ENCODE measurements at places on chromosomes 1 and 21.

DNA sequence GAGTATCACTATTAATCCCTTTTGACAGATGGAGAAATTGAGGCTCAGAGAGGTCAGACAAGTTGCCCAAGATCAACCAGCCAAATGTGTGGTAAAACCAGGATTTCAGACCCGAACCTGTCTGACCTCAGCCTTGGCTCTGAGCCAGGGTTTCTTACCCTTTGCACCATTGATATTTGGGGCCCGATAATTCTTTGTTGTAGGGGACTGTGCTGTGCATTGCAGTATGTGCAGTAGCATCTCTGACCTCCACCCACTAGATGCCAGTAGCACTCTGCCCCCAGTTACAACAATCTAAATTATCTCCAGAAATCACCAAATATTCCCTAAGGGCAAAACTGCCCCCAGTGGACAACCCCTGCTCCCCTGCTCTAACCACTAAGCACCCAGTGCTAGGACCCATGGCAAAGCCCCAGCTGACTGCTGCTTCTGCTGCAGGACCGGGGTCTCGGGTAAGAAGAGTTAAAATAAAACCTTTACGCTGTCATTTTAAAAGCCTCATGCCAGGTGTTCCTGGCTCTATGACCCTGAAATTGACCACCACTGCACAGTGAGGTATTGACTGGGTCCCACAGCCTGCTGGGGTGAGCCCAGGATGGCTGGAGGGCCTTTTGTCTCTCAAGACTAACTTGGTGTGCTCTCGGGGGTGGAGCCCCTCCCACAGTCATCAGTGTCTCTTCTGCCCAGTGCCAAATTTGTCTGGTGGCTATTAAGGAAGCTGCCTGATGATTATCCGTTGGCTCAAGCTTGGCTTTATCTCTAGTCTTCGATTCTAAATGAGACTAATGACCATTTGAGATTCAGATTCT lies 5.6 kb upstream of the MAN1C1 start:
- DNase-seq = no peak

GRCh38 chr1:170604065-170604464 lies 59.9 kb upstream of the PRRX1 start:
- no peak for DNase-seq

GRCh38 chr1:115445090-115445489 lies 107.0 kb upstream of the NGF start:
- no peak for DNase-seq

GRCh38 chr21:43681650-43682049 lies 22.3 kb downstream of the RRP1B start:
- DNase-seq = no peak

DNA sequence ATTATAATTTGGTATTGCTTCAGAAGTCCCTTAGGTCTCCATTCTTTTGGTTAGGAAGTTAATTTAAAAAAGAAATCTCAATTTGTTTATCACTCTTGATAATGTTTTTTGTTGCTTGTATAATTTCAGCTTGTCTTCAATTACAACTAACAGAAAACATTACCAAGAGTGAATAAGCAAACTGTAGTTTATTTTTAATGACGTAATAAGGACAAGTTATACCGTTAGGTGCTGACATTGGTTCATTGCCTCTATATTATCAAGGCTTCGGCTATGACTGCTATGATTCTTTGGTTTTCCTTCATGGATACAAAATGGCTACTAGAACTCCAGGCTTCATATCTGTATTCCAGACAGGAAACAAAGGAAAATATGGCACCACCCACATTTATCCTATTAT lies 220.6 kb downstream of the PTGER3 start:
- no peak for DNase-seq

GRCh38 chr21:34670220-34670961 lies 1.6 kb downstream of the CLIC6 start:
- no peak for DNase-seq

GRCh38 chr1:171784784-171785183 lies 3.3 kb downstream of the METTL13 start:
- DNase-seq = no peak

- DNase-seq = no peak
These were observed 286.2 kb upstream of the POU3F1 start for GRCh38 chr1:38332649-38333310.

DNA sequence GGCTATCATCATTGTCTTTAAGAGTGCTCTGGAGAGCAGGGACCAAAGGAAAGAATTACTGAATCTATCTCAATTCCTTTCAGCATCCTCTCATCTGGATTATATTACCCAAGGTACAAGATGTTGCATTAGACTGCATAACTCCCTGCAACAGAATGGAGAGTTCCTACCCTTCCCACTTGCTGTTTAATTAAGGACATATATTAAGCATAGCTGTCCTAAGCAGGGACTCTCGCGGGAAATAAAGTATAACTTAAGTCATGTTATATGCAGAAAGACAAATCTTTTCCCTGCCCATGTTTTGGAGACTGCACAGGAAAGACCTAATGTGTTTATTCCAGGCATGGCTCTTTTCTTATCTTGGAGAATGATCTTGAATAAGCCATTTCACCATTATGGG lies 6.8 kb upstream of the JAM2 start:
- no peak for DNase-seq

- no peak for DNase-seq
These were observed 87.5 kb downstream of the FGGY start for GRCh38 chr1:59384443-59384842.

DNA sequence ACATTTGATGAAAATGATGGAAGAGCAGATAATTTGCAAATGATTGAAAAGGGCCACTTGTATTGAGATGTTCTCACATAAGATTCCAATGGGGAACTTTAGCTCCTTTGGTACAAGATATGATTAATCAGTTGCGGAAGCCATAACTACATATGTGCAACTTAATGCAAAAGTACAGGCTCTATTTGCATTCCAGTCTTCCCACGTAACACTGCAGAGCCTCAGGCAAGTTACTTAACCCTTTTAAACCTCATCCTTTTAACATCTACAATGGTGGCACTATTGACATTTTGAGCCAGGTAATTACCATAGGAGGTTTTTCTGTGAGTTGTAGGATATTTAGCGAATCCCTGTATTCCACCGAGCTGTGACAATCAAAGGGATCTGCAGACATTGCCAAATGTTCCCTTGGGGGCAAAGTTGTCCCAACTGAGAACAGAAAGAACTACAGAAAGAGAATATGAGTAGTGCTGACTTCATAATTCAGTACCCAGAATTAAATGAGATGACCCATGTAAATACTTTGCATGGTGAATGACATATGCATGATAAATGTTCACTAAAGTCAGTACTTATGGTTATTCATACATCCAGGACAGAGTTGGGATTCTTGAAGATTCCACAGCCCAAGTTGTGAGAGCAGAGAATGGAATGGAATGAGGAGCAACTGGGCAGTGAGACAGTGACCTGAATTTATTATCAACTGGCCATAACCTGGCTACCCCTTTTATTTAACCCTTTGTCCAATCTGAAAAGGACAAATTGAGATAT lies 62.6 kb downstream of the SPAG17 start:
- DNase-seq = no peak

DNA sequence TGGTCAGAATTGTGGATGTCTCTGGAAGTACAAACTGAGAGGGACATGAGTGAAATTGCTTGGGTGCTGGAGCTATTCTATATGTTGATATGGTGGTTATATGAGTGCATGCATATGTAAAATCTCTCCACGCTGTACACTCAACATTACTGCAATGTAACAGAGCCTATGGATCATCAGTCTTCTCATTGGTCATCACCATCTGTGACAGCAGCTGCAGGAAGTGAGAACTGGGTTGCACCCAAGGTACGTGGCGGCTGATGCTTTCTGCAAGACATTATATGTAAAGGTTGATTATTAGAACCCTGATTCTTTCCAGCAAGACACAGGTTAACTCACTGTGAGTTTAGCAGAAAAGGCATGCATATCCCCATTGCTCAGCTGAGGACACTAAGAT lies 387.1 kb downstream of the OMA1 start:
- no peak for DNase-seq

GRCh38 chr1:63413394-63413793 lies 46.0 kb downstream of the ALG6 start:
- DNase-seq = no peak

DNA sequence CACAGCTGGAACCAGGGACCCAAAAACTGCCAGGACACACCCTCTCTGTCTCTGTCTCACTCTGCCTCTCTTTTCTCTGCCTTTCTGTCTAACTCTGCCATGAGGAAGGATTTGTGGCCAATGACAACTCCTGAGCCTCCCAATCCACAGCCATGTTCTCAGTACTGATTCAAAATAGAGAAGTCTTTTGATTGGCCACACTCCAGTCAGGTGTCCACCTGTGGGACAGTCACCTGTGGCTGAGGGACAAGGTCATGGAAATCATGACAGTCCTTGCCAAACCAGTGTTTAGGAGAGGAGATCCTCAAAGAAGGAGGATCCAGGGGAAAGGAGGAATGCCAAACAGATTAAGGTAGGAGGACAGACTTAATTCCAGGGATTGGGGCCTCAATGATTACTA lies 15.8 kb downstream of the TINAGL1 start:
- DNase-seq = no peak

GRCh38 chr1:8925960-8926359 lies 19.7 kb upstream of the CA6 start:
- DNase-seq = no peak

DNA sequence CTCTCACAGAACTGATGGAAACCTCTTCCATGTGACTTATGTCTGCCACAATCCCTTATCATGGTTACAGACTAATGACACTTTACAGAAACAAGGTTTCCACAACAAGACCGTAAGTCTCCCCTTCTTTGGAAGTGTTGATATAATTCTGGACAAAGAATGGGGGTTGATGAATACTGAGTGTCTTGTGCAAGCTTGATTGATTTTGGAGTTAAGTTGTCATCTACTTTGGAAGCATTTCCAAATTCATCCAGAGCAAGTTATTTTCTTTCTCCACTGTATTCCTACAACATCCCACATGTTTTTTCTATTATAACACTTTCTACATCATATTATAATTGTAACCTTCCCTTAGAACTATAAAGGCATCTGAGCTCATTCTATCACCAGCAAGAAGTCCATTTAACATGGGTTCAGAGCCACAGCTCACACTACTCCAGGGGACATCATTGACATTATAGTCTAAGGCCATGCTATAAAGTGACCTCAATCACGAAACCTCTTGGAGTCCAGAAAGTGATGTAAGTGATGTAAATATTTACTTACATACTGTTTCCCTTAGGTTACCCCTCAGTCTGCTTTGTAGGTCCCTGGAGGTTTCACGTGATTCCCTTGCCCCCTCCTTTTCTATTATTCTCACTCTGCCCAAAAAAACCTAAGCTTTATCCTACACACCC lies 125.7 kb upstream of the PBX1 start:
- no peak for DNase-seq

- no peak for DNase-seq
These were observed 198.3 kb downstream of the DUSP10 start for GRCh38 chr1:221543529-221544120.

DNA sequence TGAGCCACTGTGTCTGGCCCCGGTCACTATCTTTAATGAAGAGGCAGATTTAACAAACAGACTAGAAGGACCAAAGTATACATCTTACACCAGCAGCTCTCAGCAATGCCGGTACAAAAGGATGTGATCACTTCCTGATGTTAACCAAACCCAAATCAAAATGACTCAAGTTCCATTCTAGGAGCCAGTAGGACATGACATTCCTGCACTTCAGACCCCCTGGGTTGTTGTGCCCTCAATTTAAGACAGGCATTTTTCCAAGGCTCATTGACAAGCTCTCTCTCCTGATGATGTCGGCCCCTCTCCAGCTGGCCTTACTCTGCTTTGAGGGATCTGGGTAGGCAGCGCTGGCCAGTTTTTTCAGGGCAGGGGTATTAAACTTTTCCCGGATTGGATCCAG lies 35.1 kb downstream of the YARS1 start:
- no peak for DNase-seq

GRCh38 chr1:159121526-159121925 lies 45.0 kb upstream of the AIM2 start:
- no peak for DNase-seq

DNA sequence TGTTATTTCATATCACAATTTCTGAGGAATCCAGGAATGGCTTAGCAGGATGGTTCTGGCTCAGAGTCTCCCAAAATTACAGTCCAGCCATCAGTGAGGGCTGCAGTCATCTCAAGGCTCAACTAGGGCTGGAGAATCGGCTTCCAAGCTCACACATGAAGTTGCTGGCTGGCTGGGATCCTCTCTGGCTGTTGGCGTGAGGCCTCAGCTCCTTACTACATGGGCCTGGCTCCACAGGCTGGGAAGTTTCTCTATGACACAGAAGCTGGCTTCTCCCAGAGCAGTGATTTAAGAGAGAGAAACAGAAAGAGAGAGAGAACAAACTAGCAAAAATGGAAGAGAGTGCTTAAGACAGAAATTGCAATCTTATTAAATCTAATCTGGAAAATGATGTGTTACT lies 38.8 kb upstream of the RGS8 start:
- DNase-seq = no peak

DNA sequence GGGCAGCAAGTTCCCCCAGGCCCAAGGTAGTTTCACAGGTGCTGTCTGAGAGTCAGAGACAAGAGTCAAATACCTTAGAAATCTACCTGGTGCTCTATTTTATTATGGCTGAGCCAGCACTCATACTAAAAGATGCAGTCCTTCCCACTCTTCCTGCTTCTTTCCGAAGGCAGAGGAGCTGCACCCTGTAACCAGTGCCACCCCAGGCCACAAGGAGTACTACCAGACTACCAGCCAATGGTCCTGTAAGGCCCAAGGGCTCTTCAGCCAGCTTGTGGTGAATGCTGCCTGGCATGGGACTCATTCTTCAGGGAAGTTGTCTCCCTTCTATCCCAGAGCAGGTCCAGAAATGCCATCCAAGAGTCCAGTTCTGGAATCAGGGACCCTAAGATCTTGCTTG lies 203.8 kb upstream of the DUSP10 start:
- no peak for DNase-seq

GRCh38 chr21:44518686-44519085 lies 21.3 kb downstream of the KRTAP10-1 start:
- DNase-seq = no peak

All from right atrium auricular region (tissue), 2 donors.